ENCODE measurements at places on chromosomes 11 and 22.

- DNase-seq: no peak
Measured at GRCh38 chr22:42114721-42115120, 15.9 kb downstream of the CYP2D6 start.

DNA sequence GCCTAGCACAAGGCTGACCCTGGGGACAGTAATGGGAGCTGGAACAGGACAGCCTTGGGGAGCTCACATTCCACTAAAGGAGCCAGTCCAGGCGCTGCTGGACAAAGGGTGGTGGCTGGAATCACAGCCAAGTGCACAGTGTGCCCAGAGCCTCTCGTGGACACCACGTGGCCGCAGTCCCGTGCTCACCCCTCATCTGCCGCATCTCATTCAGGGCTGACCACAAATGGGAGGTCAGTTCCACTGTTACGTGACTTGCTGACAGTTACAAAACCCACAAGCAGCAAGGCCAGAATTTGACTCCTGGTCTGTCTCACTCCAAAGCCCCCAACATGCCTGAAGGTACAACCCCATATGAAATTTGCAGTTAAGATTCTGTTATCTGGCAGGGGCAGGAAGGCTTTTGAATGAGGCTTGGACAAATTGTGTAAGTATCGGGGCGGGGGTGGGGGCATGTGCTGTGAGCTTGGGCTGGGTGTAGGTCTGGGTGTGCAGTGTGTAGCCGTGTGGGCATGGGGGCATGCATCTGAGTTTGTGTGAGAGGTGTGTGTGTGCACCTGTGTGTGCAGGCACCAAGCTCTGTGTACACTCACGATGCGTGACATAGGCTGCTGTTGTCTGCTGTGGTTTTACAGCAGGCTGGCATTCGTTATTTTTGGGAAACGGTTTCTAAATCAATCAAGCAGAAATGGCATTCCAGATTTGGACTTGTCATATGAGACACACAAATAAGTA, 301.7 kb downstream of the BRD1 start:
- no peak for DNase-seq

GRCh38 chr22:16781074-16781763, 44.0 kb downstream of the XKR3 start:
- DNase-seq: no peak

GRCh38 chr11:68374531-68374930, 62.1 kb downstream of the LRP5 start:
- no peak for DNase-seq

DNA sequence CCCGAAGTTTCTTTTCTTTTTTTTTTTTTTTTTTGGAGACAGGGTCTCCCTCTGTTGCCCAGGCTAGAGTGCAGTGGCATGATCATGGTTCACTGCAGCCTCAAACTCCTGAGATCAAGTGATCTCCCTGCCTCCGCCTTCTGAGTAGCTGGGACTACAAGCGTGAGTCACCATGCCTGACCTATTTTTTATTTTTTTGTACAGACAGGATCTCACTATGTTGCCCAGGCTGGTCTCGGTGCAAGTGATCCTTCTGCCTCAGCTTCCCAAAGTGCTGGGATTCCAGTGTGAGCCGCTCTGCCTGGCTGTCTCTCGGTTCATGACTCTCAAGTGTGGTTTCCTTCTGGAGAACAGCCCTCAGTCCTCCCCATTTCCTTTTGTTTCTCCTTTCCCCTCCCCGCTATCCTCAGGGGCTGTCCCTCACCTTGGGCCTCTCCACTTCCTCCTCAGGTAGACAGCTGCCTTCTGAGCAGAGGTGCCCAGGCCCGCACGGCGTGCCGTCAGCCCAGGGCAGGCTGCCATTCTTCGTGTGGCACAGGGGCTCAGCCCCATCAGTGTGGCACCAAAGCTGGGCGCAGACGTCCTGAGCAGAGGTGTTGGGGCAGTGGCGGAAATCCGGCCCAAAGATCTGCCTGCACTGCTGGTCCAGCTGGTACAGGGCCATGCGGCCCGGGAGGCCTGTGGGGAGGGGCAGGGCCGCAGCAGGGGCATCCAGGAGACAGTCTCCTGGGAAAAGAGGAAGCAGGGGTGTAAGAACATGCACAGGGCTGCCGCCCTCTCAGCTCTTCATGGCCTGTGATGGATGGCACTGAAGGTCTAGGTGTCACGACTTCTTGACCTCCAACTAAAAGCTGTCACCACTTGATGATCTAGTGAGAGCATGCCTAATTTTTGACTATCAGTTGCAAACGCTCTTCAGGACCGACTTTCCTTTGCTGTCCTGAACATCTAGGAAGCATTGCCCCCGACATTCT, 14.0 kb downstream of the ADAMTS8 start:
- no peak for DNase-seq

Measured in H54 (cell line).